ENCODE measurements at places on chromosomes 12 and 14.
A peak's percentile ranks its signal among the peaks of the same experiment; 100 is the strongest.

- DNase-seq: peak; percentile 11
Observed at GRCh38 chr14:68805414-68805813, 12.5 kb upstream of the ZFP36L1 start.

DNA sequence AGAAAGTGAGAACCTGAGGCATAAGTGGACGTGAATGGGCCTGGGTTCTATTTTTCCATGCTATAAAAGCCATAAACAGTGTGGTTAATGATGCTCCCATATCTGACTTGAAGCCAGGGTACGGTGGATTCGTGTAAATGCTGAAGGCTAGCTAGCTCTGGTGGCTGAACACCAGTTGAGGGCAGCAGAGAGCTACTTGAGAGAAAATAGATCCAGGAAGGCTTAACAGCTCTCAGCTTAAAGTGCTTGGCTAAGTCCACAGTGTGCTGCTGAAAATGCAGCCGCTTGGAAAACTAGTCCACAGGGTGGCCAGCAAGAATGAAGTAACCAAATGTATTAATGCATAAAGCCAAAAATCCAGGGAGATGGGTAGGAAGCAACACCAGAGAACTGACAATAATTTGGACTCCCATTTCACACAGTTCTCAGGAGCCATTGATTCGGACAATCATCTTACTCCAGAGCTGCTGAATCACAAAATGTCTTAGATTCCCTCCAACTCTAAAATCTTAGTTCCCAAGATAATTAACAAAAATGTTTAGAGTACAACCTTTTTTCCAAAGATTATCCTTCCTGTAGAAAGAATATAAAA lies 15.0 kb upstream of the FOXG1 start:
- DNase-seq: no peak

- no peak for DNase-seq
Observed at GRCh38 chr14:65263177-65263788, 149.2 kb upstream of the FUT8 start.

DNA sequence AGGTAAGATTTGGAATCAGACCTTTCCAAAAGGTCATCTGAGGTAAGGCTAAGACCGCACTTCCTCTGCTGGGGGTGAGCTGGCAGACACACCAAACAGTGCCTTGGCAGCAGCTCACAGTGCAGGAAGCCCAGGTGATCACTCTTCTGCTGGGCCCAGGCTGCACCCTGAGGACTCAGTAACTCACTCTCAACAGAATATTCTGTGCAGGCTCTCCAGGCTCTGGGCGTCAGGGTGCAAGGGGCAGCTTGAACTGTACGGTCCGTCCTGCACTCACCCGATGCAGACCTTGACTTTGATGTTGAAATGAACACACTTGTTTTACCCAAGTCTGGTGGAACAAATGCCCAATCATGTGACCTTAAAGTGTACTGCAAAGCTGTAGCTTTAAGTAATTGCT lies 6.0 kb downstream of the ALKBH2 start:
- no peak for DNase-seq

DNA sequence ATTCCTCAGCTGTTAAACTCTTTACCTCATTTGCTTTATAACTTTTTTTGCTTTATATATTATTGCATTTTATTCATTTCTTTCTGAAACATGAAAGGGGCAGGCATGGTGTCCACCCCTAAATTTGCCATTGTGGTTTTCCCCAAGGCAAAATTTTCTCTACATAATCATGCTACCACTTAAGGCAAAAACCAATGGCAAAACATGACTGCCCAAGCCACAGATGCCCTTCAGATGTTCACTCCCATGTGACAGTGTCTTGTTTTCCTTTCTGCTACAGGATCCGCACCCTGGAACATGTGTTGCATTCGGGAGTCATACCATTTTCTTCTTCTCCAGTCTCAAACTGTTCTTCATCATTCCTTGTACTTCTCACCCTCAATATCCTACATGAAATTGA lies 28.3 kb downstream of the TTC5 start:
- DNase-seq: no peak

GRCh38 chr12:103441437-103442181 lies 54.2 kb downstream of the C12orf42 start:
- no peak for DNase-seq

DNA sequence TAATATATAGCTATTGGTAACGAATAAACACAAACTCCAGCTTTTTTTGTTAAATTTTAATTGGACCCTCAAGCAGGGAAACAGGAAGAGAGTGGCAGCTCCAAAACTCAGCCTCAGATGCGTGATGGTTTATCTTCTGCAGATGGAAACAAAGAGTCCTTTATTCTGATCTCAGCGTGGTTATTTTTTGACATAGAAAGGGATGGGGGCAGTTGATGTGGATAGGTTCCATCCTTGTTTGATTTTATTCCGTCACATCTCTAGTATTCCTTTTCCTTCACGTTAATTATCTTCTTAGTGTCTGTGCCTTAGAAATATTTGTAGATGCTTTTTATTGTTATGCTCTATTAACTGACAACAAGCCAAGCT lies 447.6 kb upstream of the SEL1L start:
- no peak for DNase-seq

DNA sequence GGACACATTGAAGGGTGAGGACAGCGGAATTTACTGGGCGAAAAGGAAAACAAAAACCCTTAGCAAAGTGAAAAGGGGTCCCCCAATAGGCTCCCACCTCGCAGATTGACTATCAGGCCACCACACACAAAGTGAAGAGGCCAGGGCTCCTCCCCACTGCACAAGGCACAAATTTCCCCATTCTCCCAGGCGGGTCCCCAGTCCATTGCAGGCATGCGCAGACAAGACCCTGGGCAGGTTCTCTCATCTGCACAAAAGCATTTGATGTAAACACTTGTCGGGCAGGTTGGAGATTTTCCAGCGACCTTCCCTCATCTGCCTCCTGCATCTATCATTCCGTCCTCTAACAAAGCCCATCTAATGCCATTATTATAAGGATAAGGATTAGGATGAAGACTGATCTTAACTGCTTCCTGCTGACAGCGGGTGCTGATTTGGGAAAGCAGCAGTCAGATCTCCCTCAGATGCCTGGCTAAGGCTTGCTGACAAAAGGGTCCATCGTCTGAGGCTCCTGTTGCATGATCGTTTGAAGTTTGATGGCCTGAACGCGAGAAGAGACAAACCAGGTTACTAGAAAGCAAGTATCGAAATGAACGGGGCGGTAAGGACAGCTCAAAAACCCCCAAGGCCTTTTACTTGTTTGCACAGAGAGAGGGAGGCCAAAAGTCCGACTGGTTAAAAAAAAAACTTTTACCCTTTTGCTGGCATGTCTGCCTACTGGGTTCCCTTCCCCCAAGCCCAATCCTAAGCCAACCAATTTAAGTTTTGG lies 14.4 kb downstream of the ASCL4 start:
- DNase-seq: no peak

DNA sequence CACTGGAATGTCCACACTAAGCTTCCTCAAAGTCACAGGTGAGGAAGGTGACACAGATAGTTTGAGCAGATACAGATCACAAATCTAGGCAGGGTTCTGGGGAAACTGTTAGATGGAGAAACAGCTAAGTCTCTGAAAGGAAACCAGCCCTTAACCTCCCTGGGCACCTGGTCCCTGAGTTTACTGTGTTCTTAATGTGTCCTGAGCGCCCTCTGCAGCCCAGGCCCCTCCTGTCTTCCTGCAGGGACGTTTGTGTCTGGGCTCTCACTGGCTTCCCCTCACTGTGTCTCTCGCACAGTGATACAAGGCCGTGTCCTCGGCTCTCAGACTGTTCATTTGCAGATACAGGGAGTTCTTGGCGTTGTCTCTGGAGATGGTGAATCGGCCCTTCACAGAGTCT lies 684.3 kb downstream of the TMEM121 start:
- DNase-seq: no peak

- DNase-seq: no peak
Observed at GRCh38 chr14:92982956-92983355, 60.0 kb downstream of the CHGA start.

GRCh38 chr12:120739031-120739762 lies 13.6 kb downstream of the ACADS start:
- no peak for DNase-seq

- no peak for DNase-seq
Observed at GRCh38 chr12:6233121-6233971, 33.1 kb downstream of the CD9 start.

GRCh38 chr14:69363055-69363454 lies 35.0 kb downstream of the ERH start:
- no peak for DNase-seq

DNA sequence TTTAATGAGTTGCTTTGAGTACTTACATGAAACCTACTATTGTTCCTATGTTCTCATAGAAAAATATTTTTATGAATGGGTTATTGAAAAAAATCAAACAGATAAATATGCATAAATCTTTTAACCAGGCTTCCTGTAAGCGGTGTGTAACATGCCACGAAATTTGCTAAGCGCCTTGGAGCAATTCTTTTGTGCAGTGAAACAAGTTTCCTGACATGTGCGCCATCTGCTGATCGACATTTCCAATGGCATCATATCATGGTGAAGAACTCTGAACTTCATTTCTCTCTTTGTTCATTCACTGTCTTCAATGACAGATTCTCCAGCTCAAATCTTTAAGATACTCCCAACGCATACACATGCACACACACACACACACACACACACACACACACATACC lies 145.6 kb upstream of the NAV3 start:
- peak; percentile 55 for DNase-seq

DNA sequence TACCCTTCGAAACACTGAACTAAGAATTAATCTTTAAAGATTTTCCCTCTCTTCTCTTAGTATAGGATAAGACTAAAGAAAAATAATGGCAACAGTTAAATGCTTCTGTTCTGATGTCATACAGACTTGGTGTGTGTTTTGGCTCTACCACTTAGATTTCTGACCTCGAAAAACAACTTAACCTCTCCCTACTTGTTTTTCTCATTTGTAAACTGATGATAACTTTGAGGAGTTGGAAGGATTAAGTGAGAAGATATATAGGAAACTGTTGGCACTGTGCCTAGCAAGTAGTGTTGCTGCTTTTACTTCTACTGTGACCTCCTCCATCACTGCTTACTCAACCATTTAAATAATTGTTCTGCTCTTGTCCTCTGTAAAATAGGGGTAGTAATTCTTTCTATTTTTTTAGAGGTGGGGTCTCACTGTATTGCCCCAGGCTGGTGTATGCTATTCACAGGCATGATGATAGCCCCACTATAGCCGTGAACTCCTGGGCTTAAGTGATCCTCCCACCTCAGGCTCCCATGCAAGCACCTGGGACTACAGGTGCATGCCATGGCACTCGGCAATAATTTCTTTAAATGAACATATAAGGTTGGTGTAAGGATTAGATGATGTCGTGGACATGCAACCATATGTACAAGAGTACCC lies 22.4 kb downstream of the PALS1 start:
- no peak for DNase-seq

DNA sequence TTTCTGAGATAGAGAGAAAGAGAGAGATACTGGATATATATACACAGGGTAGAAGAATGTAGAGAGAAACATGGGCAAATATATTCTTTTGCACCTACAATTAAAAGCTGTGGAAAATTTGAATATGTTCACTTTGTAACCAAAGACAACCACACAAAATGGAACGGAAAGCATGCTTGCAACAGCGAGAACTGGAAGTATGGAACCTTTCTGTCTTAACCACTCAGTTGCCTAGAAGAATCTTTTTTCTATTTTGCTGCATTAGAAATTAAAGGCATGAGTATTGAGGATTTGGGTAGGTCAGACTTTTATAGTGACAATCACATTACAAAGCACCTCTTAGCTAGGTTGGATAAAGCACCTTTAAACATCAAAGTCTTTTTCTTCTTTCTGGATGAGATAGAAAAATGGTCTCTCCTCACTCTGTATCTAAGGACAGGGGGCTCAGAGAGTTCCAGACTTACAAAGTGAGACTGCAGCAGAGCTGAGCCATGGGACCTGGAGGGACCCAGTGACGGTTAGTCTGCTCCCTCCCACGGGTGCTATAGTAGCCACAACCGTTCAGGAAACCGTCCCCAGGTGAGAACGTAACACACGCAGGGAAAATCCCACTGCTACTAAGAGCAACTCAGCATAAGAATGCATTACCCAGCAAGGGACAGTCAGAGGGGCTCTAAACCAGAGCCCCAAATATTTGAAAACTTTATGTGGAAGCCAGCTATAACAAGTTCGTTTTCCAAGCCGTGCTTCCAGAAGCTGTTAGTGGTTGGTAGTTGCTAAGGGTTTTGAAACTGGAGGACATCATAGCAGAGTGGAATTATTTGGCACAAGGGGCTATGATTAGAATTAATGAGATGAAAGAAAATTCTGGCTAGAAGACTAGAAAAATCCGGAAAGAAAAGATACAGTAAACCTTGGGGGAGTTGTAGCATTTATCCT lies 97.1 kb downstream of the DAD1 start:
- DNase-seq: no peak

GRCh38 chr12:31203261-31203660 lies 122.7 kb downstream of the SINHCAF start:
- DNase-seq: no peak

GRCh38 chr12:97425380-97425779 lies 37.2 kb upstream of the RMST start:
- DNase-seq: no peak

- no peak for DNase-seq
Observed at GRCh38 chr14:100605230-100605629, 18.0 kb upstream of the BEGAIN start.

GRCh38 chr12:103793046-103793445 lies 48.0 kb downstream of the NT5DC3 start:
- DNase-seq: no peak

- no peak for DNase-seq
Observed at GRCh38 chr14:68499451-68499850, 293.4 kb downstream of the ZFP36L1 start.

DNA sequence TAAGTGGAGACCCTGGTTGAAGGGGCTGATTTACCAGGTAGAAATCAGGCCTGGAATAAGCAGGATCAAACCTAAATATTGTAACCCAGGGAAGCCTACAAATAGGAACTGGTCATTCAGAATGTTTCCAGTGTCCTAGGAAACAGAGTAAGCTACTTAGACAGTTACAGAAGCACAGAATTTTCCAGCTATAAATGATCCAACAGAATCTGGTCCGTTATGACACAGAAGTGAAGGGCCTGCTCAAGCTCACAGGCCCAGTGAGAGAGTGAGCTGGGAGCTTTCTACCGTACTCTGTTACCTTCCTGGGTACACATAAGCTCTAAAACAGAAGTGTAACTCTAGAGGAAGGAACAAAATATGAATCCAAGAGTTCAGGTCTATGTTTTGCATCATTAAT lies 119.1 kb downstream of the TTC7B start:
- DNase-seq: no peak

DNA sequence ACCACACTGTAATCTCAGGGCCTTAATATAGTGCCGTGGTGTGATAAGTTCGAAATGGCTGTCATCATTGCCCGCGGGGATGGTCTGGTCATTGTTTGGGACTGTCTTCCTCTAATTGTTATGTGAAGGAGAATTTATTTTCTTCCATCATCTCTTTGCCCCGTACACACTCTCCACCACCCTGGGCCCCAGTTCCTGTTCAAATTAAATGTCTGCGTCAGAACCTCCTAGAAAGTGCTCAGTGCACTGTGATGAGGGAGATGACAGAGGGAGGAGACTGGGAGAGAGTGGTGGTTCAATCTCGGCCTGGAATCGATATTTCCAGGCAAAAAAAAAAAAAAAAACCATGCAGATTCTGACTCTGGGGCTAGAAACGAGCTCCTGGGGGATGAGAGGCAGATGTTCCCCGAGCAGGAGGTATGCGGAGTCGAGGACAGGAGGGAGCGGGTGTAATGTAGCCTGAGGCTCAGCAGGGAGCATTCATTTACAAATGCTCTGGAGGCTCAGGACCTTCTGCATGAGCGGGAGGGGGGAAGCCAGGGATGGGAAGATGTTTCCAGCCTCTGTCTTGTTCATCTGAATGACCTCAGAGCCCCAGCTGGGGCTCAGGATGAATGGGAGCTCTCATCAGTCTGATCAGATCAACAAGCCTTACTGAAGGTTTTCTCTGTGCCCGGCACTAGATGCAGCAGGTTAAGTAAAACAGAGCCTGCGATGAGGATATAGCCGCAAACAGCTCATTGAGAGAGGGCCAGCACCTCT lies 219.5 kb downstream of the TBX5 start:
- no peak for DNase-seq

Measured in ovary (tissue), 10 donors.